ENCODE measurements at places on chromosomes 4 and X. TPM values are rescaled to one million over a fixed set of nuclear protein-coding genes. Genes with fewer than 3 reads are reported as not detected.
A peak's percentile ranks its signal among the peaks of the same experiment; 100 is the strongest.

- peak; percentile 71 for DNase-seq
Observed at GRCh38 chr4:83639849-83640493, 104.1 kb downstream of the GPAT3 start.

Gene FRAS1
- 9.3 TPM for total RNA-seq

DNA sequence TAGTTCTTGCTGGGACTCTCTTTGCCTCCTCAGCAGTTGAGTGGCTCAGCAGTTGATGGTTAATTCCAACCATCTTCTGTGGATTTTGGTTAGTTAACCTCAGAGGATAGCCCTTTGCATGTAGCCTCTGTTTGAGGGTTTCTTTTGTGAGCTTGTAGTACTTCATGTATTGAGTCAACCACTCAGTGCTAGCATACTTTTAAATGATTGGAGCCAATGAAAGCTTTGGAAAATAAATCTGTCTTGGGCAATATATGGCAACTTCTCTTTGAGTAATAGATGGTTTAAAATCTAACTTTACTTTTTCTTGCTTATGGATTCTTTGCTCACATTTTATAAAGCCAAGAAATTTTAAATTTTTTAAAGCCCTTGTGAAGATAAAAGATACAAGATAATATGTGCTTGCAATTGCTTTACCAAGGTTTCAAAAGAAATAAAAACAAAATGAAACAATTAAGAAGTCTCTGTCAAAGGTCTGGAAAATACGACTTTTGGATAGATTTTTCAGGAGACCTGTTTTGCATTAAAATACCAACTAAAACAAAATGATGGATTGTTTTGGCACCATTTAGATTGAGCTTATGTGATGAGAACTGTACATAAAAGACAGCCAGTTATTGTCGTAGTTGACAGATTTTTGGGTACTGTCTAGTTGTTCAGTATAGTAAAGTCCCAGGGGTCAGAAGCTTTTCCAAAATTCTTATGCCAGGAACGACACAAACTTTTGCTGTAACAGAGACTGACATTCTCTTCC lies 181.9 kb downstream of the SPRY1 start:
- DNase-seq, result no peak

DNA sequence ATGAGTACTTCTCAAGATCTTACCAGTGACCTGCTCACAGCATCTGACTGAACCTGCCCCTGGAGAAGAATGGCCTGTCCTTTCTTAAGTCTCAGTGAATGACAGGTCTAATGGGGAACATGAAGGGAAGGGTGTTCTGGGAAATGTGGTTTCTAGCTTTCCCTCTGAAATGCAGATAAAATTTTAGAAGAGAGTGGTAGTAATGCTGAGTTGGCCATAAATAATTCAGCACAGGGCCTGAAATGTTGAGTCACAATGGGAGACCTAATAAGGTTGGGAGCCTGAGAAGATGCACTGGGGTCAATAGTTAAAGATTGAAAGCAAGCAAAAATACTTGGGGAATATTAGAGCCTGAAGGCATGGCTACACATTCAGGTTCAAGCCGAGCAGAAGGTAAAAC lies 214.9 kb upstream of the ARHGAP24 start:
- no peak for DNase-seq

Gene CXorf65
- total RNA-seq, result not detected

- DNase-seq, result no peak
Observed at GRCh38 chr4:15006416-15007024, 4.2 kb downstream of the CPEB2 start.

- DNase-seq, result no peak
Observed at GRCh38 chr4:15913631-15913970, 24.9 kb downstream of the FGFBP1 start.

All from neural crest cell (in vitro differentiated cells).